ENCODE measurements at places on chromosomes 2 and 18.

DNA sequence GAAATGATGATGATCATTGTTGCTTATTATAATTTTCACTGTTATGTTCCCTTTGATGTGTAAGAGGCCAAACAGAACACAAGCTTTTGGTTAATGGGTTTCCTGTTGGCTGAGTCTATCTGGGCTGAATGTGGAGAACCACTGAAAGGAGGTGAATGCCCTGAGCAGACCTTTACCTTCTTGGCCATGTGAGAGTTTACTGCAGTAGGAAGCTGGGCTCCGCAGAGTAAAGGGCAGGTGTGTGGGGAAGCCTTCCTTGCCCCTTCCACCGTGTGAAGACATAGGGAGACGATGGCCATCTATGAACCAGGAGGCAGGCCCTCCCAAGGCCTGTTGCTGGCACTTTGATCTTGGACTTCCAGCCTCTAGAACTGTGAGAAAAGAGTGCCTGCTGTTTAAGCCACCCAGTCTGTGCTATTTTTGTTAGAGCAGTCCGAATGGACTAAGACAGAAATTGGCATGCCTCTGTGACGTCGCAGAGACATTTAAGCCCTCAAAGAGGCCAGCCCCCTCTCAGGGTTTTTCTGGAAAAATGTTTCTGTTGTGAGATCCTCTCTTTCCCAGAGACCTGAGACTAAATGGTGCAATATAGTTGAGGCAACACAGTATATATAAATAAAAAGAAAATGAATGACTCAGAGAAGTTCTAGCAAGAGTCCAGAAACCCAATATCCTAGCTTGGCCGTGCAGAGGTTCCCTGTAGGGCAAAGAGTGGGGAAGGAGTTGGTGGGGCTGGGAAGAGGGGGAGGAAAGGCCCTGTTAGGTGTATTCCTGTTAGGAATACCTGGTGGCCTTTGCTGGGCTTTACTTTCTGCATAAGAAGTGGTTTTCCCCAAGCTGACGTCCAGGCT is 121.9 kb upstream of the LGALSL start:
- no peak for DNase-seq

DNA sequence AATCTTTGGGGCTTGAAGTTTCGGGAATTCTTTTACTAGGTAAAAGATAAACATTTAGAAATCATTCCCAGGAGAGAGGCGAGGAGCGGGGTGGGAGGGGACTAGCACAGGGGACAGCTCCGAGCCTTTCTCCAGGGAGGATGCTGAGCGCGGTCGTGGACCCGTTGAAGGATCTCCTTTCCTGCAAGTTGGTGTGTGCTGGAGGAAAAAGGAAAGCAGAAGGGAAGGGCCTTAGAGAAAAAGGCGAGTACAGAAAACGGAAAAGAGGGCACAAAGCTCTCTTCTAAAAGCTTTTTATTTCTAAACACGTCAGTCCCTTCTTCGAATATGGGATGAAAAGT is 640 bp downstream of the SLC39A6 start:
- DNase-seq: peak; percentile 73

GRCh38 chr2:177147834-177148445 is 64.7 kb upstream of the HNRNPA3 start:
- no peak for DNase-seq

DNA sequence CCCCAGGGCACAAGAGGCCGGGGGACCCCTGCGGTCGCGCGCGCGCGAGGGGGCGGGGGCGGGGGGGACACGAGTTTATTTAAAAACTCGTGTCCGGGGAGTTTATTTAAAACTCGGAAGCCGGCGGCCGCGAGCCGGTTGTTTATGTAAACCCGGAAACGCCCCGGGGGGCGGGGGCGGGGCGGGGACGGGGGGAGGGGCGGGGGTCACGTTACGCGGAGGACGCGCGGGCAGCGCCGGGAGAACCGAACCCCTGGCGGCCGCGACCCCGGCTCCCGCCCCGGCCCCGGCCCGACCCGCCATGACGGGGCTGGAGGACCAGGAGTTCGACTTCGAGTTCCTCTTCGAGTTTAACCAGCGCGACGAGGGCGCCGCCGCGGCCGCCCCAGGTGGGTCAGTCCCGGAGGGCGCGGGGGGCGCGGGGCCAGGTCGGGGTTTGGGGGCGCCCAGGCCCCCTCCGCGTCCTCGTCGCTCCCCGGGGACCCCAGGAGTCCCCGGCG is 4.4 kb downstream of the NFATC1 start:
- peak; percentile 43 for DNase-seq

GRCh38 chr2:230924092-230924469 is 961 bp downstream of the GPR55 start:
- DNase-seq: no peak

- DNase-seq: peak; percentile 54
These were observed 525 bp upstream of the MAL start for GRCh38 chr2:95024960-95025405.

- peak; percentile 8 for DNase-seq
These were observed 107.9 kb upstream of the IL1R2 start for GRCh38 chr2:101883860-101884259.

GRCh38 chr2:110871637-110872036 is 139.3 kb downstream of the ACOXL start:
- DNase-seq: no peak

GRCh38 chr2:43224131-43224570 is 2.3 kb downstream of the ZFP36L2 start:
- no peak for DNase-seq

DNA sequence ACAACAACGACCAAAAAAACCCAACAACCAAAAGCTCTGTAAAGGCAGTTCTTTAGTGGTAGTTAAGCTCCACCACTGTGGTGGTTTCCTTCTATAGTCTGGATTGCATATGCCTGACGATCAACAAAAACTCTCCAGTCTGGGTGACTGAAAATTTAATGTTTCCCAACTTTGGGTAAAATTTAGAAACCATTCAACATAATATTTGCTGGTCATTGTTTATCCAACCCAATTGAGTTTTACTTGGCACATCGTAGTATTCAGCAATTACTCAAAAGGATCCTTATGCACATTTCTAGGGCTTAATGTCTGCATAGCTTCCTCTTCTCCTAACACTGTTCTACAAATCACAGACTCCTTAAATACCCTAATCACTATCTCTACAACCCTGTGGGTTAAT is 1080.2 kb upstream of the NRXN1 start:
- DNase-seq: no peak

DNA sequence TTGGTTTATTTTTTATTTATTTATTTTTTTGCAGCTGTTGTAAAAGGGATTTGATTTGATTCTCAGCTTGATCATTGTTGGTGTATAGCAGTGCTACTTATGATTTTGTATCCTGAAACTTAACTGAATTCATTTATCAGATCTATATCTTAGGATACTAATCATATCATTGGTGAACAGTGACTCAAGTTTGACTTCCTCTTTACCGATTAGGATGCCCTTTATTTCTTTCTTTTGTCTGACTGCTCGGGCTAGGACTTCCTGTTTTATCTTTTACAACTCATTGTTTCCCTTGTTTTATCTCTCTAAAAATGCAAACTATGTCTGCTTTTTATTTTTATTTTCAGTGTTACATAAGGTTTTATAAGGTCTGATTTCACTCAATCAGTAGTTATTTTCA is 23.6 kb downstream of the SP100 start:
- DNase-seq: no peak

GRCh38 chr2:176931588-176932563 is 280.7 kb upstream of the HNRNPA3 start:
- peak; percentile 64 for DNase-seq

DNA sequence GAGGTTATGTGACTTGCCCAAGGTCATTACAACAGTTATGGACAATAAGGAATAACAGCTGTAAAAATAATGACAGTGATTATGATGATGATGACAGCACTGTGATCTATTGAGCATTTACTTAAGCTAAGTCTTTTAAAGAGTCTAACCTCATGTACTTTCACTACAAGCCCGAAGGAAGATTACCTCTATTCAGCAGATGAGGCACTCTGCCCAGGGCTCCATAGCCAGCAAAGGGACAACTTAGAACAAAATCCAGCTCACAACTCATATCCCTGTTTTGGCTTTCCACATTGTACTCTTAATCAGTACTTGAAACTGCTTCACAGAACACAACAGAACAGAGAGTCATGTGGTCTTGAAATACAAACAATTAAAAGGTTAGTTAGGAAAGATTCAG is 290.2 kb downstream of the ZNF385B start:
- DNase-seq: peak; percentile 33

- no peak for DNase-seq
These were observed 43.1 kb upstream of the RMDN2 start for GRCh38 chr2:37882036-37882435.

GRCh38 chr2:79833235-79833878 is 320.5 kb downstream of the CTNNA2 start:
- peak; percentile 39 for DNase-seq

- DNase-seq: no peak
These were observed 15.7 kb downstream of the COPS8 start for GRCh38 chr2:237101118-237101979.

DNA sequence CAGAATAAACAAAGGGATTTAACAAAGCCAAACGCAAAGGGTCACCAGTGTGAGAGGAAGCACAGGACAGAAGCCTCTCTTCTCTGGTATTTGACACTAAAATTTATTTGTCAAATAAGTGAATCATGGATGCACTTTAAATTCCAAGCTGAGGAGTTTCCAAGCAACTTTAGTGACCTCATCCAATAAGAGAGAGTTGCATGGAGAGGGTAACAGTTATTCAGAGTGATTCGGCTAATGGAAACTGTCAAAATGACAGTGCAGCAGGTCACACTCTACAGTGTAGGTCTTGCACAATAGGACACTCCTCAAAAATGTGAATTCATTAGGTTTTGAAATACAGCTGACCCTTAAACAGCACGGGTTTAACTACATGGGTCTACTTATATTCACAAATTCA is 103.9 kb upstream of the ACVR1C start:
- DNase-seq: peak; percentile 17

DNA sequence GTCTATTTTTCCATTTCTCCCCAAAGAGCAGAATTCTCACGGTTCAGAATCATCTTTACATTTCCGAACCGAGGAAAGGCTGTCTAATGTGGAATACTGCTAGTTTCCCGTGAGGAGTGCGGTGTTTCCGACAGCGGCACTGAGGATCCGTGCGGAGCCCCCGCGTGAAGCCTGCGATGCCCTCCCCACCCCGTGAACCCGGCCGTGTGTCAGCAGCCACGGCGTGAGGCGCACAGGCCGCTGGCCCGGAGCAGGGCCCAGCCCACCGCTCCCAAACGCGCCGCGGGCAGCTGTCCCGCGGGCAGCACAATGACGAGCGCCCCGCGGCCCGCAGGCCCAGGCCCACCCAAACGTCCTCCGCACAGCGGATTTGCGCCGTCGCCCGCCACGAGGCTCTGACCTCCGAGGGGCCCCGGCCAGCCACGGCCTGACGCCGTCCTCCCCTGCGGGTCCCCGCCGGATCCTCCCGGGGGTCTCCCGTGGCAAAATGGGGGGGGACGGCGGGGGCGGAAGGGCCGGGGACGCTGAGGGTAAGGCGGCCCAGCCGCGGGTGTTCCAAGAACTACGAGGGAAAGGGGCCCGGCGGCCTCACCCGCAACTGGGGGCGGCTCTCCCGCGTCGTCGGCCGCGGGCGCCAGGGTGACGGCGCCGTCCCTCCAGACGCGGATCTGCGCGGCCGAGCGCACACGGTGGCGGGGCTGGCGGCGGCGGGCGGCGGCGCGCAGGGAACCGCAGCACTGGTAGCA is 796 bp downstream of the SPIRE1 start:
- peak; percentile 78 for DNase-seq

- no peak for DNase-seq
These were observed 34.7 kb downstream of the RALB start for GRCh38 chr2:120287183-120288015.
